ENCODE measurements at places on chromosomes 7 and 10. TPM values are rescaled to one million over a fixed set of nuclear protein-coding genes. Genes with fewer than 3 reads are reported as not detected.

GRM8 gene
- total RNA-seq: 0.72 TPM

RNLS gene
- total RNA-seq: 0.19 TPM

GRCh38 chr10:112811741-112812551 is 138.1 kb upstream of the TCF7L2 start:
- DNase-seq: peak; percentile 56

GRCh38 chr7:129607471-129608120 is 3.9 kb upstream of the NRF1 start:
- DNase-seq: peak; percentile 57

DNA sequence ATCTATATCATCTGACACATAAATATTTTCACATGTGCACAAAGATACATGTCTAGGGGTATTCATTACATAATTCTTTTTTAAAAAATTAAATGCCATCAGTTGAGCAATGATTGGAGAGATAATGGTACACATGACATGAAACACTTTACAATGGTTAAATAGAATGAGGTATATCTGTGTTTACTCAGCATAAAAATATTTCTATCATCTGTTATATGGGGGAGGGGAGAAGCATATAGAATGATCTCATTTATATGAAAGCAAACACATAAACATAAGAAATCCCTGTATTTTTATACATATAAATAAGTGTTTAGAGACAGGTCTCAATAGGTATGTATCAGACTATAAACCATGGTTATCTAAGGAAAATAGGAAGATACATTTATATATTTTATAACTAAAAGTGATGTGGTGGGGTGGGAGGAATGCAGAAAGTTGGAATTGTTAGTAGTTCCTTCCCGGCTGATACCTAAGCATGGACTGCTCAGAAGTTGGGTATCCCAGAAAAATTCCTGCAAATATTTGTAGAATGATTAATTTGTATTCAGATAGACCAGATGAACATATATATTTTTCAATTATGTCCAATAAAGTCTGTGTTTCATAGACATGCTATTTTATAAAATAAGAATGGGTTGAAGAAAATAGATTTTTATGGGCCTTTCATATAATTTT is 75.1 kb downstream of the SHOC2 start:
- no peak for DNase-seq

GRCh38 chr7:20249376-20249775 is 32.2 kb upstream of the MACC1 start:
- no peak for DNase-seq

Data from myocyte (in vitro differentiated cells).